ENCODE measurements at places on chromosomes 12 and 14. TPM values are rescaled to one million over a fixed set of nuclear protein-coding genes. Genes with fewer than 3 reads are reported as not detected.

Gene KCNK10
- total RNA-seq: 0.14 TPM

Gene RAD9B
- 0.55 TPM for total RNA-seq

DNA sequence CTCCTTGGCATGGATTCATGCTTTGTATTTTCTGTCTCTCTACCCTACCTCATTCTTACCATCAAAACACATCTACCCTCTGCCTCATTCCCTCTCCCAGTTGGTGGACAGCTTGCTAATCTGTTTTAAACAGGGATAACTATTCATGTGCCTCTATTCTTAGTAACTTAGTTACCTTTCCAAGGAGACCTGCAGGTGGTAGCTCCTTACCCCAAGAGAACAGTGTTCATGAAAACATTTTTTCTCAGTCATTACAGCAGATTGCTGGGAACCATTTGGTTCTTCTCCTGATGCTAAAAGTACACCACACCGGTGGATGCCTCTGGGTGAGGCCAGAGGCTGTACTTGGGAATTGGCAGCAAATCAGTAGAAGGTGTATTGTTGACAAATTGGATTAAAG lies 73.0 kb downstream of the CMKLR1 start:
- no peaks in the 10 kb centered on the region for H3K27me3 ChIP-seq
- H3K4me3 ChIP-seq: no peak overlapping the region
- H3K4me1 ChIP-seq: no peaks in the 10 kb centered on the region
- H3K36me3 ChIP-seq: no peaks in the 10 kb centered on the region
- H3K27ac ChIP-seq: no peak overlapping the region
- DNase-seq: no peak

DNA sequence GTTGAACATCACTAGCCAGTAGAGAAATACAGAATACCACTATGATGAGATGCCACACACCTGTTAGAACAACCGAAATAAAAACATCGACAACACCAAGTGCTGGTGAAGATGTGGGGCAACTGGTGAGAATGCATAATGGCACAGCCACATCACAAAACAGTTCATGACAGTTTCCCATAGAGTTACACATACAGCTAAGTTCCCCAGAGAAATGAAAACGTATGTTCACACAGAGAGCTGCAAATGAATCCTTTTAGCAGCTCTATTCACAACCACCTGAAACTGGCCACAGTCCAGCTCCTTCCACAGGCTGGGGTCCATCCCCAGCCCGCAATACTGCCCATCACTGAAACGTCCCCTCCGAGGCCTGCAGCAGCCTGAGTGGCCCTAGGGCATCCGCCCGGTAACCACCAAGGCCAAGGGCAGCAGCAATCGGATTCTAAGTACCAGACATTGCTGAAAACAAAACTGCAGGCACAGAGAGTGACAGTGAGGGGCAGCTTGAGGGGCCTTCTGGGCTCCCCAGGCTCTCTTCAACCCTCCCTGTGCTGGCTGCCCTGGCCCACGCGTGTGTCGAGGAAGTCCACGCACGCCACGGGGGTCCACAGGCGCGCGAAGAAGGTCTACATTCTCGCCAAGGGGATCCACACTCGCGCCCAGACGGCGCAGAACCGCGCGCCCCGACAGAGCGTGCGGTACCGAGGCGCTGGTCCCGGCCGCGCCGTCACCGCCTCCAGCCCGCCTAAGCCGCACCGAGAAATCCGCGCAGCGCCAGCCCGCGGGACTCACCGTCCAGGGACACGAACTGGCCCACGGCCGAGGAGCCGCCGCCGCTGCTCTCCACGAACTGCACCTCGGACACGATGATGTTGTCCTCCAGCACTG lies 903 bp downstream of the BRF1 start:
- peaks cover 27% of the 10 kb centered on the region for H3K4me1 ChIP-seq
- peak; percentile 78 for DNase-seq
- H3K27ac ChIP-seq: peak overlapping the region; percentile 98
- no peaks in the 10 kb centered on the region for H3K36me3 ChIP-seq
- H3K27me3 ChIP-seq: no peaks in the 10 kb centered on the region

DNA sequence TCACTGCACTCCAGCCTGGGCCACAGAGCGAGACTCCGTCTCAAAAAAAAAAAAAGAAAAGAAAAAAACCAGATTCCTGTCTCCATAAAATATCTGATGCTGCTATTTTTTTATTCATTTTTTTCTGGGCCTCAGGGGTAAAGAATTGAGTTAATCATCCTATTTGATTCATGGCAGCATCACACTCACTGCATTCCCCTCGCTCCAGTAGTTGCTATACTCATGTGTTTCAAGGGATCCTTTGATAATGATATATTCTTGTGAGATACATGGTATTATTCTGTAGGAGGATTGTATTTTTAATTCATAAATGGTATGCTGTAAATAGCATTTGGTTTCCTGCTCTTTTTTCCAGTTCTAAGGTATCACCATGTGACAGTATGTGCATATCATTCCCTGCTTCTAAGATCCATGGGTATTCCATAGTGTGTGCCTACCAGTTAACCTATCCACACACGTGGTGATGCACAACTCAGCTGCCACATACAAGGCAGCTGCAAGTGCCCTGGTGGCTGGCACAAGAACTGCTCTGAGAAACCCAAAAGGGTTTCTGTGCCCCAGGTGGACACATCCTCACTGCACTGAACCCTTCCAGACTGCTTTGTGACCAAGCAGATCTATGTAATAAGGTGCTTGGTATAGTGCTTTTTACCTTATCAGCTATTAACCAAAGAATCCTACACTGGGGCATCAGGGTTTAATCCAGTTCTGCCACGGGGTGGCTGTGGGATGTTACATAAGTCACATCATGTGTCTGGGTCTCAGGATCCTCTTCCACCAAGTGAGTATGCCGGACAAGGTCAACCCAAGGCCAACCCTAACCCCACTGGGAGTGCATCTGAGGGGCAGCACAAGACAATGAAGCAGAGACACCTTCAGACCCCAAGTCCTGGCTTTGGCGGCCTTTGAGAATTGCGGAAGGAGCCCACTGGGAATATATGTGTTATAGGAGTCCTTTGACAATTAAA lies 74.6 kb downstream of the ZFP36L1 start:
- H3K27me3 ChIP-seq: no peaks in the 10 kb centered on the region
- no peaks in the 10 kb centered on the region for H3K36me3 ChIP-seq
- no peak overlapping the region for H3K27ac ChIP-seq
- H3K4me1 ChIP-seq: no peaks in the 10 kb centered on the region
- H3K4me3 ChIP-seq: no peak overlapping the region
- DNase-seq: peak; percentile 46

Data from sigmoid colon (tissue), 7 donors.